ENCODE measurements at places on chromosomes 5 and 9.

DNA sequence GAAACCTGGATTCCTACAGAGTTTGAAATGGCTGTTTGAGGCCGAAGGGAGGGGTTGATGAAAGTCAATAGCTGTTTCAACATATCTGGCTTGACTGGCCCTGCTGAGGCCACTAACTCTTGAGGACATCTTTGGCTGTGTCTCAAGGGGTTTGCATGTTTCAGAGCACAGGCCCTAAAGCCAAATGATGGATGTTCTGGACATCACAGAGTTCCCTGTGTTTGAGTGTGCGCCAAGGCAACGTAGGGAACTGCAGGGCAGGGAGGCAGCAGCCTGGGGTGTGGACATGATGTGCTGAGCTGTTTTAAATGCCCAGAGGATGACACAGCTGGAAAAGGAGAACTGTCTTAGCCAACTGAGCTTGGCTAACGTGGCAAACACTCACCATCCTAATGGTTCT, 89.6 kb downstream of the RAPGEF1 start:
- DNase-seq: no peak

GRCh38 chr5:161009194-161009593, 157.2 kb upstream of the ATP10B start:
- DNase-seq: no peak

DNA sequence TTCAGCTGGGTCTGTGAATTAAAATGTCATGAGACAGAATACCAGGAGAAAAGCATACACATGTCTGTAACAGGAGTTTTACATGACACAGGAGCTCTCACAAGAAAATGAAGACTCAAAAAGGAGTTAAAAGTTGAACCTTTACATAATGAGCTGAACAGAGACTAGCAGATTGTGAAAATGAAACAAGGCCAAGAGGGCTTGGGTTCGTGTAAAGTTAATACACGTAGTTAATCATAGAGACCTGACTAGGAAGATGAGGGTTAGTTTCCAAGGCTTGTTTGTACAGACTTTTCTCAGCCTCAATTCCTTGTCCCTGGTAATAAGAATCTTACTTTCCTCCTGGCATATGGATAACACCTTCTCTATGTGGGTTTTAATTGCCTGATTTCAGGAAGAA, 1294.0 kb downstream of the MAT2B start:
- DNase-seq: no peak

- DNase-seq: peak; percentile 8
These were observed 87.8 kb upstream of the HSPA9 start for GRCh38 chr5:138663009-138663408.

- no peak for DNase-seq
These were observed 297.7 kb downstream of the PARP8 start for GRCh38 chr5:50963971-50964745.

DNA sequence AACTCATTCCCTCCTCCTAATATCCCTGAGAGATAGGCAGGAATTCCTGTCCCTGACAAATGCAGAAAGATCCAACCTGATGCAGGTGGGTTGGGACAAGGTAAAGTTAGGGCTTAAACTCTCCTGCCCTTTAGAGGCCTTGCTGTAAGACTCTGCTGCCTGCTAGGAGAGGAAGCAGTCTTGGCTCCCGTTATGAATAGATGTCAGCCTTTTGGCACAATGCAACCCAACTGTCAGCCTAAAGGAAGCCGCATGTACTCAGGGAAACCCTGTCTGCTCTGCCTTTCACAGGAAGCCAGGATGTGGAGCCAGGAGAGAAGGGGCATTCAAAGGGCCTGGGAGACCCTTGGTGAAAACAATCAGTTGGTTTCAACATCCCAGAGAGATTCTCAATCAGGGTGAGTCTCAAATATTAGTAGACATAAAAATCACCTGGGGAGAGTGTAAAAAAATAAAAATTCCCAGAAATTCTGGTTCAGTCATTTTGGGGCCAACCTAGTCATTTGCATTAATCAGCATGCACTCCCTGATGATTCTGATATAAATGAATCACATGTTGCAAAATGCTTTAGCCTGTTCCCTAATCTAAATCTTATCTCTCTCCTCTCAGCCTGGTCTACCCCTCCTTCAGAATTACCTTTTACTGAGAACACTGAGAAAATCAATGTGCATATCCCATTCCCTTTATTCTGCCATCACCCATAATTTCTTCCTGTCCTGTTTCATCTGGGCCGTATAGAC, 136.2 kb upstream of the TRIM32 start:
- no peak for DNase-seq

DNA sequence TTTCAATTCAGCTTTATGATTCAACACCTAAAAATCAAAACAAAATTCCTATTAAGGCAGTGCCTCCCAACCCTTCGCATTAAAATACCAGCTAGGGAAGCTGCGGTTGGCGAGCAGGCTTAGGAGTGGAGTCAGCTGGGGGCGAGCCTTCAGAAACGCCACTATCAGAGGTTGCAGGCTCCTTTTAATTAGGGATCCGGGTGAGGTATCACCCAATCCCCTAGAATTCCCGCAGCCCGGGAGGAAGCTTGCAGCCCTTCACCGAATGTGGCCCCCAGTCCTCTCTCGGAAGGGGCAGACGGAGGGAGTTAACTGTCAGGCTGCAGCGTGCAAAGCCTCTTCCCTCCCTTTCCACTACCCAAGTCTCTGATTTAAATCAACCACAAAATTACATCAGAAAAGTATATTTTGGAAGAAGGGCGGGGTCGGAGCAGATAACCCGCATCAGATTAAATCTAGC, 1.7 kb downstream of the STC2 start:
- no peak for DNase-seq

GRCh38 chr9:4575997-4576396, 85.7 kb downstream of the SLC1A1 start:
- DNase-seq: no peak

DNA sequence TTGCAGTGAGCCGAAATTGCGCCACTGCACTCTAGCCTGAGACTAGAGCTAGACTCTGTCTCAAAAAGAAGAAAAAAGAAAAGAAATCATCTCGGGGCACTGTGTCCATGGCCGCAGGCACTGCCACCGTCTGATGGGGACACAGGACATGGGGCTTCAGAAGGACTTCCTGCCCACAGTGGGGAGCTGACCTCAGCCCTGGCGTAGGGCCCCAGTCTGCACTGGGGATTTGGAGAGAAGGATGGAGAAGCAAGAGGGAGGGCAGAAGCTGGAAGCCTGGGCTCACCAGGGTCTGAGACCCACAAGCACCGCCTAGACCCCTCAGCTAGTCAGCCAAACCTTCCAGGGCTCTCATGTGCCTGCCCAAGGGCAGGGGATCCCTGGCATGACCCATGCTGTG, 4.1 kb upstream of the SARDH start:
- no peak for DNase-seq

- DNase-seq: no peak
These were observed 117.4 kb downstream of the MLLT3 start for GRCh38 chr9:20504930-20505329.

GRCh38 chr5:102596113-102596512, 97.3 kb upstream of the SLCO6A1 start:
- no peak for DNase-seq

DNA sequence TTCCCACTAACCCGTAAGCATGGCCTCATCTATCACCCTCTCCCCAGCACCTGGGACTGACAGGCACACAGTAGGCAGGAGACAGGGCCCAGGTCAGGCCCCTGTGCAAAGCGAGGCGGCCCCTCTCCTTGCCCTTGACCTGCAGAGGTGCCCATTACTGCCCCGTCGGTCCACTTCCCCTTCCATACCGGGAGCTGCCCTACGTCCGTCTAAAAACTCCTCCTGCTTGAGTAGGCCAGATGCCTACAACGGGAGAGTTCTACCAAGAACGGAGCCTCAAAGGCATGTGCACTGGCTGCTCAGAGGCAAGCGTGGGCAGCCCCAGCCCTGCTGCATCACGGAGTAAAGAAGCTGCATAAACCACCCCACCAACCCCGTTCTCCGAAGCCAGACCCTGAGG, 4.6 kb upstream of the DPH7 start:
- no peak for DNase-seq

DNA sequence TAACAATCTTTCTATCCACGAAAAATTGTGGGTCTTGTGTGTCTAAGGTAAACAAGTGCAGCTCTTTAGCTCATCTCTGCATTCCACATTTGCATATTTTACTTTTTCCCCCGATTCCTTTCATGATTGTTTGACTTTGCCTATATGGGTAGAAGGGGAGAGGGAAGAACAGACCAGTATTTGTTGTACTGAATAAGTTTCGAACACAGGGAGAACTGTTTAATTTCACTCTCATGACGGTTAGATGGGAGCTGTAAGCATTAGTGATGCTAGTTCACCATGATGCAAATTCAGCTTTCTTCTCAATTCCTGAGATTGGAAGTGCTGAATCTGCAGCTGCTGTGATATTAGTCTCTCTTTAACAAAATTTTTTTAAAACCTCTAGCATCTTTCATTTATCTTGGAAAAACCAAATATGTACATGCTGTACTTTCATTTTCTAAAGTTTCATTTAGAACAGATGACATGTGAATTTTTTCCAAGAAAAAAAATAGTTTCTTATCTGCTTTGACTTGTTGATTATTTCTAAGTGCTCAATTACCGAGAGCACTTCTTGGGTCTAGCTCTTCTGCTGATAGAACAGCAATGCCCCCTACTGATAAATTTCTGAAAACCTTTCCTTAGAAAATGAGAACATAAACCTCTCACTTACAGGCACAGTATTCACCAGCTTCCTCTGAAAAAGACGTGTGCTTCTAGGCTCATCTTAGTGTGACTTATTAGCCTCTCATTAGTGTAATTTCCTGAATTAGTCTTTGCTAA, 149.5 kb downstream of the BAAT start:
- no peak for DNase-seq

All from activated T-cell treated with anti-CD3 and anti-CD28 coated beads for 24 hours (primary cell).